CD8-positive, alpha-beta T cell (primary cell): ENCODE measurements at places on chromosomes 13 and 19.
A peak's percentile ranks its signal among the peaks of the same experiment; 100 is the strongest.

GRCh38 chr13:102310691-102311418 is 91.0 kb downstream of the FGF14 start:
- DNase-seq: no peak

DNA sequence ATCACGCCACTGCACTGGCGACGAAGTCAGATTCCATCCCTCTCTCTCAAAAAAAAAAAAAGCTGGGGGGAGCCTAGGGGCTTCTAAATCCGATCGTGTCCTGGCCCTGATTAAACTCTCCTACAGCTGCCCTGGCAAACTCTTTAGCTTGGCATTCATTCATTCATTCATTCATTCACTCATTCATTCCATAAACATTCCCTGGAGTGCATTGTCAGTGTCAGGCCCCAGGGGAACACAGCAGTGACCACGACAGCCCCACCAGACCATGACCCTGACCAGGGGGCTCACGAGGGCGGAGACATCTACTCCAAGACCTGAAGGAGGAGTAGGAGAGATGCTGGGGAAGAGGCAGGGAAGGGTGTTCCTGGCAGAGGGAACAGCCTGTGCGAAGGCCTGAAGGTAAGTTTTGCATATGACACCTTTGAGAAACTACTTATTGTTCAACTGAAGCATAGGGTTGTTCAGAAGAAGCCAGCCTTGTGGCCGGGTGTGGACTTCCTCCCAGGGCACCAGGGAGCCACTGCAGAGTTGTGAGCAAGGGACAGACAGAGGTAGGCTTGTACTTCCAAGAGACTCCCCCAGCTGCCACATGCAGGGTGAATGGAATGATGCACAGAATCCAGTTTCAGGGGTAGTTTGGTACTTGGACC is 24.5 kb downstream of the CEACAM16 start:
- DNase-seq: no peak

GRCh38 chr13:112809332-112810315 is 119.8 kb downstream of the ATP11A start:
- DNase-seq: no peak

DNA sequence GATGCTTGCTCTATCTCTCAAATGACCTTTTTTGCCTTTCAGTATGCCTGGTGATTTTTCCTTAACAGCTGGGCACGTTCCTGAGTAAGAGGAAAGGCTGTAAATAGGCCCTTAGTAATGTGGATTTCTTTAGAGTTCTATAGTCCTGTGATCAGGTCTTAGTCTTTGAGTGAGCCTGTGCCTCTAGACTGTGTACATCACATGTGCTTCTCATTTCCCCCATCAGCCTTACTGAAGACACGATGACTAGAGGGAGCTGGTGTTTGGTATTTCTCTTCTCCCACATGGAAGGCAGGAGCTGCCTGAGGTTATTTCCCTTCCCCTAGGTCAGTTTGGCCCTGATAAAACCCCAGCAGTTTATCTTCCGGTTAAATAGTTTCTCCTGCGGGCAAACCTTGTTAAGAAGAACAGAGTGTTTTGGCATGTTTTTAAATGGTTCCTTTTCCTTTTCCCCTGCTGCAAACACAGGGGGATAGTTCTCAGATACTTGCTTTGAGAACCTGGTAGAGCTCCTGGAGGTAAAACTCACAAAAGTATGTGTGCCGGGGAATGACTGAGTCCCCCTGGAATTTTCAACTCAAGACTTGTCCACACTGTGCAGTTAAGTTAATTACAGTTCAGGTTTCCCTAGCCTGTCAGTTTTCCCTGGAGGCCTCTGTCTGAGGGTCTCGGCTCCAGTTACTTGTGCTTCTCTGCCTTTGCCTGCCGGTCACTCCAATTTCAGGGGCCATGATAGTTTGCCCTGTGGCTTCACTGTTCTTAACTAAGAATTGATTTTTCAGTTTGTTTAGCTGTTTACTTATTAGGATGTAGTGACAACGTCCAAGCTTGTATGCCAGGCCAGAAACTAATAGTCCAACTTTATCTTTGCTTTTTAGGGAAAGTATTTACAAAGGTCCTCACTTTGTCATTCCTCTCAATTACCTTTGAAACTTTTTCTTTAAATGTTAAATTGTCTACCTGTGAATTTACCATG is 94.4 kb downstream of the URI1 start:
- no peak for DNase-seq

DNA sequence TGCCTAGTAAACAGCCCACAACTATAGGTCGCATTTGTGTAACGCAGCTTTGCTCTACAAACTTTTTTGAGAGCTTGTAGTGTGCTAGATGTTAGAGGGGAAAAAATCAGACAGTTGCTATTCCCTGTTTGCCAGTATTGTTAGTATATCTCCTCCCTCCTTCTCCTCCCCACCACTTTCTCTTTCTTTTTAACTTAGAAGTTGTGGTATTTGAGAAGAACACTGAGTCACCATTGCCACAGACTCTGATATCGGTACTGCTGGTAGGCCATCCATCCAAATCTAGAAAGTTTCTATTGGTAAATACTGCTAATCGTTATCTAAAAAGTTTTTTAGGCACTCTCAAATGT is 666 bp downstream of the POMP start:
- DNase-seq: no peak

DNA sequence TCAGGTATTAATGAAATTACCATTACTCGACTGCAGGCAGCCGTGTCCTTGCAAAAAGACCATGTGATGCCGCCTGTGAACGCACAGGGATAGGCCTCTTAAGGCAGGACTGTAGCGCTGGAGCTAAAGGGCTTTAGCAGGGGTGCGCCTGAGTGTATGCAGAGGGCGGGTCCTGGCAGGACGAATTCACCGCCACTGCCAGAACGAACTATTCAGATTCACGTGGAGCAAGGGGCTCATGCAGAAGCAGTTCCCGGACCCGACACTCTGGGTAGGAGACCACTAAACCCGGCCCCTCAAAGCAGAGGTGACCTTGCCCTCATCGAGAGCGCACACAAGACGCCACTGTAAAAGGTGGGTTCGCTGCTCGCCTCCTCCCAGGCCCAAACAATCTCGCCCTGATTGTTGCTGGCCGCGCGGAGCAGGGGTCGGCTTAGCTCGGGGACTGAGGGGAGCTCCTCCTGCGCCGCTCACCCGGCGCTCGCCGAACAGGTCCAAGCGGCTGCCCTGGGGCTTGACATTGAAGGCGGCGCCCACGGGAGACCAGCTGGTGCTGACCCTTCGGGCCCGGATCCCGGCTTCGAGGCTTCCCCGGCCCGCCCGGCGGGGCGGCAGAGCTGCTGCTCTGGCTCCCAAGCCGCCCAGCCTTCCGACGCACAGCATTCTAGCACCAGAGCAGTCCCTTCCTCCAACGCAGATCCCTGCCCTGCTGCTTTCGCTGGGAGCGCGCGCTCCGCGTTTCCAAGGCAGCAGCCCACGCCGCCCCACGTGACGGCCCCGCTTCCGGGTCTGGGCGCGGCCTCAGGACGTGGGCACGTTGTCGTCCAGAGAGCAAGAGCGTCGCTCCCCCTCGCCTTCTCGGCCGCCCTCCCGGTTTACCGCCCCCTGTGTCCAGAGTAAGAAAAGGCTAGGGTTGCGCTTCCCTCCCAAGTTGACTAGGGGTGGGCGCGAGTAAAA is at the start of gene MIPEP:
TSS of gene MIPEP (minus strand) at position 743 of the 957 bp plus-strand sequence. CDS start at position 663, 80 bp downstream.
- DNase-seq: peak; percentile 93

DNA sequence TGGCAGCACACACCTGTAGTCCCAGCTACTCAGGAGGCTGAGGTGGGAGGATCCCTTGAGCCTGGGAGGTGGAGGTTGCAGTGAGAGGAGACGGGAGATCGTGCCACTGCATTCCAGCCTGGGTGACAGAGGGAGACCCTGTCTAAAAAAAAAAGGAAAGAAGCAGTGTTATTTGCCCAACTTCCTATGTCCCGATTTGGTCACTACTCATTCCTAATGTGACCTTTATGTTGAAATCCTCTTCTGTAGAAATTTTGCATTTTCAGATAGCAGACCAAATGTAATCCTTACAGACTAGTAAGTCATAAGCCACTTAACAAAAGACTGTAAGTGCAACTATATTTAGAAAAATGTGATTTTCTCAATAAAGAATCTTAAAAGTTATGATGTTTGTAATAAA is 18.2 kb upstream of the STK24 start:
- no peak for DNase-seq

DNA sequence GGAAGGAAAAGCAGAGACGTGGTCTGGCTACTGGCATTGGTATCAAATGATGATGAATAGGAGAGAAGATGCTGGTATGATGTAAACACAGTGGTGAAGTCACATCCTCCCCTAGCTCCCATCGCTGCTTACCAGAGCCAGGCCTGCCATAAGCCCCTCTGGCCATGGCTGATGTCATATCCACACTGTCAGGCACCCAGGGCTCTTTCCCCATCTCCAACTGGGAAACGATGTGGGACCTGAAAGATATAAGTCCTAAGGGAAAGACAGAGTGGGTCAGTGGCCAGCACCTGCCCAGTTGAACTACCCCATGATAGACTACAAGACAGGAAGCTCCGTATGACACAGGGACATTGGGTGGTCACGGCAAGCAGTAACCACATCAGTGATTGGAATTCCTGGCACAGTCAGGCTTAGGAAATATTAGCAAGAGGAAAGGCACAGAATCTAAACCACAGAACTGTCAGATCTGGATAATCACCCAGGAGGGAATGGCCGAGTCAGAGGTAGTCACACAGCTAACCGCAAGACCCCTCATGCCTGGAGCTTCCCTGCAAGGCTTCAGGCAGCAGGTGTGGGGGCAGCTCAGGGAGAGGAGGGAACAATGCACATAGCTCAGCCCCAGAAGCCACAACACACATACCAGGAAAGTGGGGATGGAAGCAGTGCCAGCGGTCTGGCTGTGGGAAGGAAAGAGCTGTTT is 3.8 kb downstream of the ZNF792 start:
- DNase-seq: no peak

- no peak for DNase-seq
These were observed 3.0 kb downstream of the GADD45GIP1 start for GRCh38 chr19:12953799-12954611.

- no peak for DNase-seq
These were observed 733.7 kb upstream of the ATXN8OS start for GRCh38 chr13:69373747-69374425.

DNA sequence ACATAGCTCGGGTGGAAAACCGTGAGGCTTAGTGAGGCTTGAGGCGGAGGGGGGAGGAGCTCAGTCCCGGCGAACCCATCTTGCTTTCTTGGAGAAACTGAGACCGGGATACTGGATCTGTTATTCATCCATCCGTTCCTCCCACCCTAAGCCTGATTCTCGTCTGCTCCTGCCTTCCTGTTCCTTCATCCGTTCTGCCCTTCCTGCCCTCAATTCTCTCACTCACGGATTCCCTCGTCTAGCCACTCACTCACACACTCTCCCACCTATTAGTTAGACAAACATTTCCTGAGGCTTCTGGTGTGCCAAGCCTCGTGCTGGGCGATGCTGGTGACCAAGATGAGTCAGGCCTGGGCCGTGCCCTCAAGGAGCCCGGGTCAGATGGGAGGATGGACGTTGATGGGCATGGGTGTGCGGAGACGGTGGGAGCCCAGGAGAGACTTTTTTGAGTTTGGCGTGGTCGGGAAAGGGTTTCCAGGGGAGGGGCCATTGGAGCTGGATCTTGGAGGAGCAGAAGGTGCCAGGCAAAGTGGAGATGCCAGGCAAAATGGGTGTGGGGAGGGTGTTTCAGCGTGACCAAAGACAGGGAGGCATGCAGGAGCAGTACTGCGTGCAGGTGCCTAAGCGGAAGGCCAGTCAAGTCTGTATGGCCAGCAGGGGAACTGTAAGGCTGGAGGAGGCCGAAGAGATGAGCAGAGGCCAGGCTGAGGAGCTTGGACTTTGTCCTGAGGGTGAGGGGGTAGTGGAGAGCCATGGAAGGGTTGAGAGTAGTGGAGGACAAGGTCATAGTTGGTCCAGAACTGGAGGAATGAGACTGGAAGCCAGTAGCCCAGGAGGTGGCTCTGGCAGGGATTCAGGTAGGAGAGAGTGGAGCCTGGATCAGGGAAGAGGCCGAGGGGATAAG is 7.4 kb upstream of the CNFN start:
- DNase-seq: no peak

DNA sequence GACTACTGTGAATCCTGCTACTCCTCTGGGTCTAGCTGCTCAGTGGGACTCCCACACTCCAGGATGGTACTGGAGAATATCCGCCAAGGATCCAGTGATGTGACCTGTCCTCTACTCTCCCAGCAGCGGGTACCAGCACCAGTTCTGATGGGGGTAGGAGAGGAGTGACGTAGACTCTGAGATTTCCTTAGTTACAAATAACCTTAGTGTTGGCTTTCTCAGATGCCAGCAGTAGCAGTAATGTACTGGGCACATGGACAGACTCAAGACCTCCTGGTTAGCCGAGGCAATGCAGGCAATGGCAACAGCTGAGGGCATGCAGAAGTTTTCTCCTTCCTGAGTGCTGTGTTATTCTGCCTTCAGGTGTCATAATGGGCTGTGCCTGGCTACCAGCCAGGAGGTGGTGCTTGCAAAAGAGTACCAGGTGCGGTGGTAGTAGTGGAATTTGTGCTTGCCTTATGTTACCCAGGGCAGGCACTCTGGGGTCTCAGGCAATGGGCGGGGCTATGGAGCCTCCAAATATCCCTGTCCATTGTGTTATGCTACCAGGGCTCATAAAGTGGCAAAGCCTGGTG is 105.3 kb upstream of the KLF5 start:
- no peak for DNase-seq

DNA sequence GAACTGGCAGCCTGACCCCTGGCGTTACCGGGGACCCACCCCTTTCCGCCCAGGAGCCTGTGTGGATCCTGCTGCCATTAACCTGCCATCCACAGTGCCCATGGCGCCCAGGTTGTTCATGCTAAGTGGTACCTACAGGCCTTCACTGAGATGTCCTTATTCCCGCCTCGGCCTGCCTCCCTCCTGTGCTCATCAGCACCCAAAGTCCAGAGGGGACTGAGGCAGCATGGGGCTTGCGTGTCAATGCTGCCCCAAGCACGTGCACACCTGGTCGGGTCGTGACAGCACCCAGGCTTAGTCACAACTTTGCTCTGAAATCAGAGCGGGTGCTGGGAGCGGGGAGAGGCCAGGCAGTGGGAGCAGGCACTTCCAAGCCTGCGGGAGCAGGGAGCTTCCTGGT is 3.7 kb upstream of the INTS6 start:
- no peak for DNase-seq

DNA sequence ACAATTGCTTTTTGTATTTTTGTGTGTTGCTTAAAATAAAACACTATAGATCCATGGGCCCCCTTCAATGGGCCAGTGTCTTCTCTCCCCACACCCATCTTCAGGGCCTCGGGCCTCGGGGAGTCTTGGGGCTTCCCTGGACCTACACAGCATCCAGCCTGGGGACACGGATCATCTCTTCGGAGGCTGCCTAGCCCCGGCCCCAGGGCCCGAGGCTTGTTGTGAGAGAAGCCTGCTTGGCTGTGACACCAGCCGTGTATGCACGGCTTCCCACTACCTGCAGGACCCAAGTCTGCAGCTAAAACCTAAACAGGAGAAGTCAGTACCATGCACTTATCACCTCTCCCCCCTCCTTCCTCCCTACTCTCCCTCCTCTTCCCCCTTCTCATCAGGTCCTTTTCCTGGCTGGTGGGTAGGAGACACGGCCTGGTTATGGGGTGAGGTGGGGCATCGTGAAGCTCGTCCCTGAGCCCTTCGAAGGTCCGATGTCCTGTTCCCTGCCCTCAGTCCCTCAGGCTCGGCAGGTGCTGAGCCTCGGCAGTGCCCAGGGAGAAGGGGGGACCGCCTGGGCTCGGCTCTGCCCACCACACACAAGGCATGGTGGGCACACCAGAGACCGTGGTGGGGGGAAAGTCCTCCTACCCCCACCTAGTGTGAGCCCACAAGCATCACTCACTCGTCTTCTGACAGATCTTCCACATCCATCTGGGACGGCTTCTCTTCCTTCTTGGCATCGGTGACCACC is 9.5 kb downstream of the C13orf46 start:
- DNase-seq: peak; percentile 9
